ENCODE measurements at places on chromosomes 12 and 14. TPM values are rescaled to one million over a fixed set of nuclear protein-coding genes. Genes with fewer than 3 reads are reported as not detected.

DNA sequence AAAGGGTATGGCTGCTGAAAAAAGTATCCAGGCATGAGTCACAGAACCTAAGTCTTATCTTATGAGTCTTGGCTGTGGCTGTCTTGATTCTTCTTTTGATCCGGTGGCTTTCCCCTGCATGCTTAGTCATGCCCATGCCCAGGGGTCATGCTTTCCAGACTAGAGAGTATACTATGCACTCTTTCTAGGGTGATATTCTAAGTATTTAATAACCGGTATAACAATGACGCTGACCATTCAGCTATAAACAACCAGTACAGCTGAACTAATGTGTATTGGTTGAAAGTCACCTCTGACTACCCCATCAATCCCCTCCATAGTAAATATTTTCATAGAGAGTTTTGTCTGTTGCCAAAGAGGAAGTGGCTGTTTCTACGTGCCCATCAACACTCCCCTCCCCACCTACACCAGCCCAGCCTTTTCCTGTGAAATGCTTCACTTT is 34.7 kb upstream of the NRXN3 start:
- no peak overlapping the region for H3K27ac ChIP-seq
- peak; percentile 7 for DNase-seq
- peaks cover 6% of the 10 kb centered on the region for H3K27me3 ChIP-seq
- no peaks in the 10 kb centered on the region for H3K36me3 ChIP-seq

GRCh38 chr12:30796313-30796780 is 41.6 kb upstream of the CAPRIN2 start:
- peaks cover 14% of the 10 kb centered on the region for H3K4me1 ChIP-seq
- H3K27me3 ChIP-seq, result peaks cover 41% of the 10 kb centered on the region
- DNase-seq, result no peak
- H3K4me3 ChIP-seq, result peak overlapping the region; percentile 57
- H3K27ac ChIP-seq, result no peak overlapping the region

DNA sequence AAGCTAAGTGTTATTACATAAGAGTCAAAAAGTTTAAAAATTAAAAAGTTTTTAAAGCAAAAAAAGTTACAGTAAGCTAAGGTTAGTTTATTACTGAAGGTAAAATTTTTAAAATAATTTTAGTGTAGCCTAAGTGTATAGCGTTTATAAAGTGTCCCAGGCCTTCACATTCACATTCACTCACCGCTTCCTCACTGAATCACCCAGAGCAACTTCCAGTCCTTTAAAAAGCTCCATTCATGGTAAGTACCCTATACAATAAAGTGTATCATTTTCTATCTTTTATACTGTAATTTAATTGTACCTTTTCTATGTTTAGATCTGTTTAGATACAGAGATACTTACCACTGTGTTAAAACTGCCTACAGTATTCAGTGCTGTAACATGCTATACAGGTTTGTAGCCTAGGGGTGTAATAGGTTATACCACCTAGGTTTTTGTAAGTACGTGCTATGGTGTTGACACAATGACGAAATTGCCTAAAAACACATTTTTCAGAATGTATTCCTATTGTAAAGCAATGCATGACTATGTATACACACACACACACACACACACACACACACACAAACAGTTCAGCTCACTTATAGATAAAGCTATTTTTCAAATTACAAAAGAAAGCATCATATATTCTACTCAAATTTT is 3.7 kb downstream of the CLEC14A start:
- H3K27ac ChIP-seq, result no peak overlapping the region
- no peaks in the 10 kb centered on the region for H3K36me3 ChIP-seq
- no peak overlapping the region for H3K4me3 ChIP-seq

- H3K27ac ChIP-seq, result no peak overlapping the region
- DNase-seq, result no peak
- H3K4me1 ChIP-seq, result no peaks in the 10 kb centered on the region
- no peaks in the 10 kb centered on the region for H3K27me3 ChIP-seq
- H3K36me3 ChIP-seq, result no peaks in the 10 kb centered on the region
Observed at GRCh38 chr12:110246636-110247339, 34.3 kb upstream of the ATP2A2 start.

DNA sequence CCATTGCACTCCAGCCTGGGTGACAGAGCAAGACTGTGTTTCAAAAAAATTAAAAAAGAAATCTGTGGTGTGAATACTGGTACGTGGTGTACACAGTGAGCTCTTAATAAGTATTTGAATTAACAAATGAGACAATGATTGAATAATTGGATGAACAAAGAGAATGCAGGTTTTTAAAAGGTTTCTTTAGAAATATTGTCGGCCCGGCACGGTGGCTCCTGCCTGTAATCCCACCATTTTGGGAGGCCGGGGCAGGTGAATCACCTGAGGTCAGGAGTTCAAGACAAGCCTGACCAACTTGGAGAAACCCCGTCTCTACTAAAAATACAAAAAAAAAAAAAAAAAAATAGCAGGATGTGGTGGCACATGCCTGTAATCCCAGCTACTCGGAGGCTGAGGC is 6.6 kb downstream of the HIF1A start:
- peaks cover 63% of the 10 kb centered on the region for H3K4me1 ChIP-seq
- H3K27ac ChIP-seq, result peak overlapping the region; percentile 75
- DNase-seq, result no peak
- H3K4me3 ChIP-seq, result peak overlapping the region; percentile 76
- H3K36me3 ChIP-seq, result peaks cover 77% of the 10 kb centered on the region
- H3K27me3 ChIP-seq, result no peaks in the 10 kb centered on the region

GRCh38 chr14:92770484-92770883 is 22.1 kb upstream of the LGMN start:
- H3K27ac ChIP-seq, result no peak overlapping the region
- no peak overlapping the region for H3K4me3 ChIP-seq
- no peak for DNase-seq
- H3K4me1 ChIP-seq, result peaks cover 22% of the 10 kb centered on the region
- H3K36me3 ChIP-seq, result no peaks in the 10 kb centered on the region

CISTR gene
- not detected for total RNA-seq

PSMA6 gene
- total RNA-seq, result 437 TPM

C14orf132 gene
- total RNA-seq, result 4.9 TPM

All from activated naive CD4-positive, alpha-beta T cell treated with anti-CD3 and anti-CD28 coated beads for 36 hours (primary cell).